ENCODE measurements at places on chromosomes 4 and X.

- no peak for DNase-seq
Measured at GRCh38 chr4:65083076-65083475, 587.2 kb downstream of the EPHA5 start.

- DNase-seq: no peak
Measured at GRCh38 chr4:119081943-119082342, 53.7 kb upstream of the MYOZ2 start.

DNA sequence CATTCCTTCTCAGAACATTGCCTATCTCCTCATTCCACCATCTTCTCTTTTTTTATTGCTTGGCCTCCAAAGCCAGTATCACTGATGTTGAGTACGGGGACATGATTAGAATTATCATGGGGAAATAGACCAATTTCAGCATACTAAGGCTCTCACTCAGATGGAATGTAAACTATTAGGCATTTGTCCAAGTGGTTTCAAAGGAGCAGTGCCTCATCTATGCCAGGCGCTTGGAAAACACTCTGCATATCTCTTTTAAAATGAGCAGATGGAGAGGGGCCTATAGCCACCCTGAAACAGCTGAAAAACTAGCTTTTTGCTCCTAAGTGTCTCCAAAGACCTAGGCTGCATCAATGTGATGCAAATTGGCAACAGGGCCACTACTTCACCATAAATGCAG lies 150.8 kb upstream of the DIPK2B start:
- no peak for DNase-seq

- DNase-seq: no peak
Measured at GRCh38 chrX:98299785-98300184, 1416.1 kb downstream of the RPA4 start.

DNA sequence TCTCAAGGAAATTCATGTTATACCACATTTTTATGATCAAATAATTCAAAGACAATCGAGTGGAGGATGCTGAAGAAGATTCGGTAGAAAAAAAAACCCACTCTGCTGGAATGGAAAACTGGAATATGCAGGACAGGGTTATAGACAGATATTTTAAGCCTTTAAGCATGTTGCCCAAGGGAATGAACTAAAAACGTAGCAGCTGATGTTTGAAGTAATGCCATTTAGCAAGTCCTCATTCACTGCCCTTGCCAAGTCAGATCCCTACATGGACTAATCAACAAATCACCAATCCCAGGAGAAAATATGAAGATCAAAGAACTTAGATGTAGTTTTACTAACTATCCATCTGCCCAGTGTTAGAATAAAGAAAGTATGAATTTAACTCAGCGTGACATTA lies 75.6 kb upstream of the ETNPPL start:
- no peak for DNase-seq

GRCh38 chr4:119231491-119231890 lies 19.0 kb downstream of the USP53 start:
- no peak for DNase-seq

- no peak for DNase-seq
Measured at GRCh38 chr4:2651998-2652397, 104.1 kb downstream of the TNIP2 start.

- DNase-seq: no peak
Measured at GRCh38 chrX:67546496-67547423, 2.9 kb downstream of the AR start.

- DNase-seq: no peak
Measured at GRCh38 chrX:19194285-19195242, 72.3 kb upstream of the ADGRG2 start.

DNA sequence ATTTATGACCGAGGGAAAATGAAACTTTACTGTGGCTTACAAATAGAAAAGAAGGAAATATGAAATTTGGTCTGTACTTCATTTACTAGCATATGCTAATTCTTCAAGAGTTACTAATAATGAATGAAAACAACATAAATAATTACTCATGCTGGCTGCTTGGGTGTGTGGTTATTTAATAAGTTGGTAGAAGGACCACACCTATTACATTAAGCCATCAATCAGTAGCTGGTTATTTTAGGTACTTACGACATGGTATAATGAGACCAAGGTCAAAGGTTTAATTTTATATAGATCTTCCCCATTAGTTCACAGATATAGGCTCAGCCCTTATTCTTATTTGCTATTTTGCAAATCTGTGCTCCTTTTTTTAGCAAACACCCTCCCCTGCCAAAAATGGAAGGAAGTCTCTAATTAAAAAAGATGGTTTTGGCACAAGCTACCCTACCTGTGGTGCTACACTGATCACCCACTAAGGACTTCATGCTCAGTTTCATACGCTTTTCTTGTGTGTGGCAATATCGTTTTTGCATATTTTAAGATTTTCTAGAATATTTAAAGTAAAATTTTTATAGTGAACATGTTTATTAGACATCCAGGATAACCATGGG lies 14.1 kb downstream of the TMPRSS11D start:
- DNase-seq: no peak

GRCh38 chr4:130646886-130647285 lies 1550.9 kb downstream of the C4orf33 start:
- no peak for DNase-seq

GRCh38 chr4:80798082-80798481 lies 232.4 kb upstream of the BMP3 start:
- no peak for DNase-seq

- DNase-seq: no peak
Measured at GRCh38 chr4:84778041-84778440, 188.4 kb downstream of the WDFY3 start.

- no peak for DNase-seq
Measured at GRCh38 chr4:121112530-121112929, 40.2 kb upstream of the NDNF start.

GRCh38 chrX:134688031-134688823 lies 30.0 kb upstream of the PLAC1 start:
- no peak for DNase-seq

DNA sequence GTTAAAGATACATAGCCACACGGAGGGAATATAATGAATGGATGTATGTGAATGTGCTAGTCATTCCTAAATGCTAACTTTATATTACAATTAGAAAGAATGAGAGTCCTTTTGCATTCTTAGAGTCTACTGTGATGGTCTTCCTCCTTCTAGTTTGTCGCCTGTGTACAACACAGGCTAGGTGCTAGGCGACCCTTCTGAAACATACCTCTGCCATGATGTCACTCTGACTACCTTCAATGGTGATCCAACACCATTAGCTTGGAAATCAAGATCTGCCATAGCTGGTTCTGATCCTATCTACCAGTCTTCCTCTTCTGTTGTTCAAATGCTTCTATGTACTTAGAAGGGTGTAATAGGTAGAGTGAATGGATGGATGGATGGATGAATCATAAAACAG lies 151.2 kb downstream of the MGST2 start:
- DNase-seq: no peak

- no peak for DNase-seq
Measured at GRCh38 chrX:153460826-153461225, 9.6 kb downstream of the HAUS7 start.

DNA sequence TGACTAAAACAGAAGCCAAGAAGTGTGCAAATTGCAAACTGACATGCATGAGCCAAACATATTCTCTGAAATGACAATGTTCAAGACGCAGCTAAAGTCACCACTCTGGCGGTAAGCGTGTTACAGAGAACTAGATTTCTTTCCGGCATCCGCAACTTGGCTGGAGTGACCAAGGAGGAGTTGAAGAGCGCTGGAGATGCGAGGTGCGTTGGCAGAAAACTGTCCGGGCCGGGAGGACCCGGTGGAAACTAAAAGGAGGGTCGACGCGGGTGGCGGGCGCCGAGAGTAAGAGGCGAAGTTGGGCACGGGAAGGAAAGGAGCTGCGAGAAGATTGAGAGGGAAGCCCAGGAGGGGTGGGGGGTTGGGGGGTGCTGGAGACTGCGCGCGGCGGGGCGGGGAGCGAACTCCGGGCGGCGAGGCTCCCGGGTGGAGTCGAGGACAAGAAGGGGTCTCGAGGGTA lies 807 bp downstream of the SEL1L3 start:
- no peak for DNase-seq

DNA sequence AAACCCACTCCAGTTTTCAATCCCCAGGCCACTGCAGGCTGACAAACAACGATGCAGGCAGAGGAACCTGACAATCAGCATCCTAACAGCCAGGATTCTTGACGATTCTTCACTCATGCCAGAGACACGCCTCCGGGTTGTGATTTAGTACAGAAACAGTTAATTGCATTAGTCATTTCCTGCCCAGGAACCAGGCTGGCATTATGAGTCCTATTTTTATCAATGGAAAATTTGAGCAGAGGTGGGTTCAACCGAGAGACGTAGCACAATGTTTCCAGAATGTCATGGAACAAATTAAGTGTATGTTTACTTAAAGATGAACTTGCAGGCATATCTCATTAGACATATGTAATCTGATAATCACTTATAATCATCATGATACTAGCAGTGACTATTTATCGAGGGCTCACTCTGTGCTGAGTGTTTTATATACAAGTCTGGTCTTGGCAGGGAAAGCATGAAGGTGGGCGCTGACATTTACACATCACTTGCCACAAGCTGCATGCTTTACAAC lies 159.7 kb downstream of the NSUN7 start:
- no peak for DNase-seq

GRCh38 chr4:152374606-152375285 lies 161.1 kb downstream of the FBXW7 start:
- DNase-seq: no peak

- no peak for DNase-seq
Measured at GRCh38 chrX:154096140-154097002, 1.1 kb downstream of the MECP2 start.

GRCh38 chrX:19624739-19625138 lies 109.4 kb upstream of the MAP3K15 start:
- DNase-seq: no peak

DNA sequence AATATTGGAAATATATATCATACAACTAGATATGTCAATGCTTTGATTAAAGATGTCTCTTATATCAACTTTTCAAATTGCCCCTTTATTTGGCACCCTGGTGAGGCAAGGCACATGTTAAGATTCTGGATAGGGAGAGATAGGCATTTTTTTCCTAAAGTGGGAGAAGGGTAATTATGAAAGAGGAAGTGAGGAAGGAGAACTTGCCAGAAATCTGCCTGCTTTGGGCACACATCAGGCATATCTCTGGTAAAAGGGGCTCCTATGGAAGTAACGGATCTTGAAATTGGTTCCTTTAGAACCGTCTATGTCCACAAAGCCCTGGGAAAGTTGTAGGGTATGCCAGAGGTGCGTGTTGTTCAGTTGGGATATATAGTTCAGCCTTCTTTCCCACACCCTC lies 5.7 kb downstream of the IL15 start:
- DNase-seq: no peak

DNA sequence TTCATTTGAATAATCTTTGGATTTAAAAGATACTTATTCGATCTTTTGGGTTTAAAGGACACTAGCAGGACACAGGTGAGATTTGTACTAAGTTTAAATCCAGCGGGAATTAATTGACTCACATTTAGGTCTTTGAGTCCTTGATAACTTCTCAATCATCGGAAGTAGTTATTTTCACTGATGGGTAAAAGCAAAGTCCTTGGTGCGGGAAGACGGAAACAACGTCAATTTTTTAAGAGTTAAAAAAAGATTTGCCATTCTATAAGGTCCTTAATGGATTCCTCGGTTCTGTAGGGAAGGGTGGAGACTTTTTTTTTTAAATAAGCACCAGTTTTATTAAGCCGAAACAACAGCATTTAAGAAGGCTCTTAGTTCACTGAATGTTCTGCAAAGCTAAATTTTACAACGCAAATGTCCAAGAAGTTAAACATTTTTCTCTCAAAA lies 2.9 kb downstream of the TMSB4X start:
- DNase-seq: no peak

DNA sequence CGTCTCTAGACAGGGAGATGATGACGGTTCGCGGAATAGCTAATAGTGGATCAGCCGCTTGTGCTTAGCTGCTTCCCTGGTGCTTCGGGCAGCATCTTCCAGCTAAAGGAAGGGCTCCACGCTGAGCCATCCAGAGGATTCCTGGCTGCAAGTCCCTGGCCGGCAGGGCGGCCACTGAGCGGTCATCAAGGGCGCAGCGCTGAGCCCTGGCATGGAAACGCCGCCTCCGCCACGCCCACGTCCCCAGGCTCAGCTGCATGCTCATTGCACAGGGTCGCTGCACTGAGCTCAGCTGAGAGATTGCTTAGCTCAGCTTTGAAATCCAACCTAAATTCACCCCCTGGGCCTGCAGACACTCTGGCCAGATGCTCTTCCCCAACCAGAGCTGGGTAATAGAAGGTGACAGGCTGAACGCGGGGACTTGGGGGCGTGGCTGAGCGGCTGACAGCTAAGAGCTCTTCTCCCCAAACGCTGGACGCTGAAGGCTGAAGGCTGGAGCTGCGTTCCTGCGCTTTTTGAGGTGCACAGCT lies 118.2 kb upstream of the KIT start:
- DNase-seq: peak; percentile 65

DNA sequence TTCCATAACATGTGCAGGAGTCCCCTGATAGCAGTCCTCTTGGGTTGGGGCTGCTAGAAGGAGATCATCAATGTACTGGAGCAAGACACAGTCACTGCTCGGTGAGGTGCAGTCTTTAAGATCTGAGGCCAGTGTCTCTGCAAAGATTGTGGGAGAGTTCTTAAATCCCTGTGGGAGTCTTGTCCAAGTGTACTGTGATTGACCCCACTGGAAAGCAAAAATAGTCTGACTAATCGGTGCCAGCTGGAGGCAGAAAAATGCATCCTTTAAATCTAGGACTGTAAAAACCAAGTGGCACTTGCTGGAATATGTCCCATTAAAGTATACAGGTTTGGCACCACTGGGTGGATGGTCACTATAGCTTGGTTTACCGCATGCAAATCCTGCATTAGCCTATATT lies 31.1 kb downstream of the SULT1E1 start:
- DNase-seq: no peak

DNA sequence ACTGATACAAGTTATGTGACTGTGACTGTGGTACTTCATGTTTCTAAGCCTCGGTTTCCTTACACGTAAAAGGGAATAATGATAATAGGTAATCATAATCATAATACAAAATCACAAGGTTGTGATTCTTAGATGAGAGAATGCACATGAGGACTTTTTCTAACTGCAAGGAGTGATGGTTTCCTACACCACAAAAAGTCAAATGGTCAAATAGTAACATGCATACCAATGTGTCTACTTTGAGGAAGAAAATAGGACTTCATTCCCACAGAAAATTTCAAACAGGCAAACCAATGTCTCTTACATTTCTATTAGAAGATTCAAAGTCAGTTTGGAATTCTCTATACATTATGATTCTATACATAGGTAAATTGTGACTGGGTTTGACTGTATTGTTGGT lies 368.7 kb upstream of the FTHL17 start:
- no peak for DNase-seq

DNA sequence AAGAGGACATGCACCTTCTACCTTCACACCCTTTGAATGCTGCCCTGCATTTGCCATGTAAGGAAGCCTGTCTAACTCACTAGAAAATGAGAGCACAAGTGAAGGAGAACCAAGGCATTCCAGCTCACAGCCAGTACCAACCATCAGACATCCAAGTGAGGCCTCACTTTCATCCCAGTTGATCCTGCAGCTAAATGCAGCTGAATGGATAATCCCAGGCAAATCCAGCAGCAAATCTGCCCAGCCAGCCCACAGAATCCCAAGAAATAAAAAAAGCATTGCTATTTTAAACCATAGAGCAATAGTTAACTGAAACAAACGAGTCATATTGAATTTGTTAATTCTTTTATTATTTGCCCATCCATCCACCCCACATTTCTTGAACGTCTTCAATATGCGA lies 112.5 kb downstream of the C4orf33 start:
- DNase-seq: no peak
